NCI-H774 (cell line): ENCODE measurements at places on chromosomes 3 and 15.

GRCh38 chr3:160196511-160197104 lies 28.6 kb upstream of the C3orf80 start:
- DNase-seq: no peak

DNA sequence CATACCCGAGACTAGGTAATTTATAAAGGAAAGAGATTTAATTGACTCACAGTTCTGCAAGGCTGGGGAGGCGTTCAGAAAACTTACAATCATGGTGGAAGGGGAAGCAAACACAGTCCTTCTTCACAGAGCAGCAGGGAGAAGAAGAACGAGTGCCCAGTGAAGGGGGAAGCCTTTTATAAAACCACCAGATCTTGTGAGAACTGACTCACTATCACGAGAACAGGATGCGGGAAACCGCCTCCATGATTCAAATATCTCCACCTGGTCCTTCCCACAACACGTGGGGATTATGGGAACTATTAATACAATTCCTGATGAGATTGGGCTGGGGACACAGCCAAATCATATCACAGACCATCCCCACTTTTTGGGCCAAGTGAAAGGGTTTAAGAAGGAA lies 58.8 kb upstream of the CTXND1 start:
- DNase-seq: no peak

GRCh38 chr15:86773736-86774135 lies 694.1 kb downstream of the AGBL1 start:
- peak; percentile 67 for DNase-seq

- no peak for DNase-seq
These were observed 47.8 kb downstream of the OIP5 start for GRCh38 chr15:41284427-41285177.

DNA sequence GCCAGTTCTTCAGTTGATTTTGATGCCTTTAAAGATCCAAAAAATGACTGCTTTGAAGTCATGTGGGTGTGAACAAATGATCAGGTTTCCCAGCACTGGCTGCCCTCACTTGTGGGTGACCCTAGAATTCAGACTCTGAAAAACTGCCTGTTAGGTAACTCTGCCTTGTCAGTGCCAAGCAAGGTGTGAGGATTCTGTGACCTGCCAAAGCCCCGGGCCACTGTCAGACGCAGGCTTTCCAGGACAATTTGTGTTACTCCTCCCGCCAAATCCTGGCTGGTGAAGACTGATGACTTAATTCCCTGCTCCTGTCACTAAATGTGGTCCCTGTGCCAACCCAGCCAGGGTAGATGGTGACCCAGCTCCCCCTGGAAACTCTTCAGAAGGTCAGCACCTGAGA lies 99.2 kb upstream of the PSMD6 start:
- DNase-seq: no peak

DNA sequence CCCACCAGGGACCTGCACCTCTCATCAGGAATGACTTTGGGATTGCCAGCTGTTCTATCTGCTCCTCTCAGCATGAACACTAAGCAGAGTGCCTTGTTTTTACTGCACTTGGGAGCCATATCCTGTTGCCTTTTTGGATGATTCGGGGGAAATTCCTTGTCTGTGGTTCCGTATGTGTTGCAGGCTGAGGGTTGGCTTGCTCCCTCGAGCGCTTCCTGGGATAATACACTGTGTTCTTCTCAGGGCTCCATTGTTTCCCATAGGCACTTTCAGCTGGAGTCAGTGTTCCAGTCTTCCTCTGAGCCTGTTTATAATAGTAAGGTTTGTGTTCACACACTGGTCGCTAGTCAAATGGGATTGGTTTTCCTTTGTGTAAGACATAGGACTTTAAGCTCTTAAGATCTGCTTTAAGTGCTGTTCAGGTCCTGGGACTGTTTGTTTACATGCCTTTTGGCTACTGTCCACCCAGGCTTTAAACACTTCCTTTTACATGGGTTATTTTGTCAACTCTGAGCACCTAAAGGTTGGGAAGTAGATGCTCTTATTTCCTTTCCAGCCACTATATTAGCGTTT lies 23.4 kb downstream of the BOC start:
- no peak for DNase-seq

GRCh38 chr3:195550723-195551122 lies 7.6 kb upstream of the PPP1R2 start:
- DNase-seq: no peak

- DNase-seq: no peak
These were observed 81.8 kb downstream of the SCAPER start for GRCh38 chr15:76823303-76823702.

- DNase-seq: no peak
These were observed 55.5 kb downstream of the SMAD6 start for GRCh38 chr15:66757521-66757920.

GRCh38 chr15:73318463-73319351 lies 50.1 kb downstream of the HCN4 start:
- no peak for DNase-seq

- DNase-seq: no peak
These were observed 7.6 kb downstream of the SELENOS start for GRCh38 chr15:101269479-101270223.

DNA sequence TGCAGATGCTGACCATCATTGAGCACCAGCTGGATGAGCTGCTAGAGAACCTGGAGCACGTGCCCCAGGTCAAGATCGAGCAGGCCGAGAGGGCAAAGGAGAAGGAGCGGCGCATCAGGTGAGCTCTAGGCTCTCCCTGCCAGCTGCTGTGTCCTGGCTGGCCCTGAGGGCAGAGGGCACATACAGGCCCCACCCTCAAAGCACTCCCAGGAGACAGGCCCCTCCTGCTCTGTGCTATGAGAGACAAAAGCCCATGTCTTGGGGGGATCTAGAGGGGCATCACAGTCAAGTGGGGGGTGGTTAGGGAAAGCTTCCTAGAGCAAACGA lies 39.5 kb downstream of the CFAP100 start:
- no peak for DNase-seq

DNA sequence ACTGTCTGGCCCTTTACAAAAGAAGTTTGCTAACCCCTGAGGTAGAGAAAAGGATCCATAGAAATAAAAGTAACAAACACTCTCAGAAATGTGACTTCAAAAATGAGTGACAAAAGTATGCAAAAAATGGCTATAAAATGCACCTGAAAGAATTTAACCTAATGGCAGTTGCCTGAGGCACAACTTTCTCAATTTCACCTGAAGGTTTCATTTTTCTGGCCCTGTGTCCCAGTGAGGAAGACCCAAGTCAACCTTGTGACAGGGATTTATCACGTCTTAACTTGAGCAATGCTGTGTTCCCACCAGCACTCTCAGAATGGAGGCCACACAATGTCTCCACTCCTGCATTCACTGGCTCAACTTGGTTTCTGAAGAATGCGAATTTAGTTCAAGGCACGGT lies 83.0 kb downstream of the FHIT start:
- no peak for DNase-seq

GRCh38 chr3:45640091-45640507 lies 45.5 kb downstream of the LIMD1 start:
- no peak for DNase-seq

- no peak for DNase-seq
These were observed at the start of gene CHRNB4 for GRCh38 chr15:78641102-78641748. Gene CHRNB4 (minus strand): TSS chr15:78641210. CDS start chr15:78641133, 77 bp downstream.

GRCh38 chr3:58144478-58145325 lies 66.1 kb downstream of the DNASE1L3 start:
- peak; percentile 24 for DNase-seq

DNA sequence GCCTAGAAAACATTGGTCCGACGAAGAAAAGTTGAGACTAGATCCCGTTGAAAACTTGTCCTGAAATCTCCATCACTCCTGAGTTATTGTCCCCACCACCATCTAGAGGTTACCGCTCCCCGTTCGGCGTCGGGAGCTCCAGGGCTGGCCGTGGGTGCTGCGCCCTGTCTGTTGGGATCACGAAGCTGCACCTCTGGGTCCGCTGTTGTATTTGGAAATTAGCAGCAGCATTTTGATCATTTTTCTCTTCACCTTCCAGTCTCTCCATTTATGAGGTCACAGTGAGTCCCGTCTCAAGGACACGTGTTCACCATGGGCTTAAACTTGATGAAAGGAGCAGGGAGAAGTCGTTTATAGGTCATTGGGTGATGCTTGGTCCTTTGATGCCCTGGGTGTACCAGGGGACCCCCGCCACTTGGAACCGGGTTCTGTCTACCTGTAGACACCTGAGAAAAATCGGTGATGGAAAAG lies 565 bp downstream of the MANF start:
- no peak for DNase-seq

DNA sequence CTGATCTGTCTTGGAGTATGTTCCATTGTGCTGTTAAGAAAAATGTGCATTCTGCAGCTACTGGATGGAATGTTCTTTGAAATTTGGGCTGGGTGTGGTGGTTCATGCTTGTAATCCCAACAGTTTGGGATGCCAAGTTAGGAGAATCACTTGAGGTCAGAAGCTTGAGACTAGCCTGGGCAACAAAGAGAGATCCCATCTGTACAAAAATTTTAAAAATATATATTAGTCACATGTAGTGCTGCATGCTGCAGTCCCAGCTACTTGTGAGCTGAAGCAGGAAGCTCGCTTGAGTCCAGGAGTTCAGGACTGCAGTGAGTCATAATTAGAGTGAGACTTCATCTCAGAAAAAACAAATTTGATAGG lies 62.8 kb upstream of the PLSCR4 start:
- no peak for DNase-seq

DNA sequence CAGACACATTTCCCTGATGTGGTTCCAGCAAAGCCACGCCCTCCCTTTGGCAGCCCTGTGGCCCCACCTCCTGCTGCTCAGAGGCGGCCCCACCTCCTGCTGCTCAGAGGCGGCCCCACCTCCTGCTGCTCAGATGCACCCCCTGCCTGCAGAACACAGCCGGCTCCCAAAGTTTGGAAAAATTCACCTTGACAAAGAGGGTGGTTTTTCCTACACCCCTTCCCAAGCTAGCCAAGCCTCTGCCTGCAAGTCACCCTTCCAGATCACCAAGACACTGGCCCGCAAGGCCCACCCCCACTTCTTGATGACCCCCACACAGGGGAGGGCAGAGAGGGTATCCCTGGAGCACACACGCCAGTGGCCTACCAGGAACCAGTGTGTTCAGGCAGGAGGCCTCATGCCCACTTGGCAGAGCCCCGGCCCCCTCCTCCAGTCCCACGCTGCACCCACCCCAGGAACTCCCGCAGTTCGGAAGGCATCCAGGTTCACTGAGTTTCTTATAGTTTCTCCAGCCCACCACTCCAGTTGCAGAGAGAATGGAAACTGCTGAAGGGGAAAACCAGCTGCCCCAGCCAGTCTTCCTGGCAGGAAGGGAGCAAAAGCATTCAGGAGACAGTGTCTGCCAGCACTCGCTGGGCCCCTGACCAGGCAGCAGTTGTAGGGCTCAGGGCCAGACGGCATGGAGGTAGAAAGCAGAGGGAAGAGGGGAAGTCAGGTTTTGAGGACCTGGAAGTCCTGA lies 2.3 kb upstream of the HAPLN3 start:
- DNase-seq: peak; percentile 73

DNA sequence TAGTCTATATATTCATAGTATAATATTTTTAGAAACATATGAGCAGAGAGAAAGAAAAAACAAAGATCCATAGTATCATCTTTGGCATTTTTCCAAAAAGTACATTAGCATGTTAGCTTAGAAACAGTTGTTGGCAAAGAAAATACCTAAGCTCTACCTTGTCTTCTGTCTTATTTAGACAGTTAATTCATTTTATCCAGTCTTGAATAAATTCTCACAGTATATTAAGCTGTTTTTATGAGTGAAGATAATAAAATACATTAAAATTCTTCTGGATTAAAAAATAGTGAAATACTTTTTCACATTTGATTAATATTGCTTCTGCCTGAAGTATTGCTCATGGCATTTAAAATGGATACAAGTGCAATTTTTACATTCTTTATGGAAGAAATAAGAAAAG lies 145.2 kb downstream of the ZIC1 start:
- DNase-seq: no peak

GRCh38 chr3:3737531-3737930 lies 61.7 kb upstream of the LRRN1 start:
- DNase-seq: no peak

DNA sequence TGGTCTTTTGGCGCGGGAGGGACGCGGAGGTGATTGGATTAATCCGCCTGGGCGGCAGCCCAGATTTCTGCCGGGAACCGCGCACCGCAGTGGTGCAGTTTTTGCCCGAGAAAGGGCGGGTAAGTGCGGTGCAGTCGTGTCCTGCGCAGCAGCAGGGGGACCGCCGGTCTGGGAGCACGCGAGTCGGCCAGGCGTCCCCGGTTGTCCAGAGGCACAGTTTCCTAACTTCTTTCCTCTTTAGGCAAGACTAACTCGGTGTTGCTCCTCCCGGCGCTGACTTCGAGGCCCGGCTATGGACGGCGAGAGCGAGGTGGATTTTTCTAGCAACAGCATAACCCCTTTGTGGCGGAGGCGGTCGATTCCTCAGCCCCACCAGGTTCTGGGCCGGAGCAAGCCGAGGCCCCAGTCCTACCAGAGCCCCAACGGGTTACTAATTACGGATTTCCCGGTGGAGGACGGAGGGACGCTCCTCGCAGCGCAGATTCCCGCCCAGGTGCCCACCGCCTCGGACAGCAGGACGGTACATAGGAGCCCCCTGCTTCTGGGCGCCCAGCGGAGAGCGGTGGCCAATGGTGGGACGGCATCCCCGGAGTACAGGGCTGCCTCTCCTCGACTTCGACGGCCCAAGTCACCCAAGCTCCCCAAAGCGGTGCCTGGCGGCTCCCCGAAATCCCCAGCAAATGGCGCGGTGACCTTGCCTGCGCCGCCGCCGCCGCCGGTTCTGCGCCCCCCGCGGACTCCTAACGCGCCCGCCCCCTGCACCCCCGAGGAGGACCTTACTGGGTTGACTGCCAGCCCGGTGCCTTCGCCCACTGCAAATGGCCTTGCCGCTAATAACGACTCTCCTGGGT lies 736 bp downstream of the ARHGEF26 start:
- DNase-seq: peak; percentile 39

DNA sequence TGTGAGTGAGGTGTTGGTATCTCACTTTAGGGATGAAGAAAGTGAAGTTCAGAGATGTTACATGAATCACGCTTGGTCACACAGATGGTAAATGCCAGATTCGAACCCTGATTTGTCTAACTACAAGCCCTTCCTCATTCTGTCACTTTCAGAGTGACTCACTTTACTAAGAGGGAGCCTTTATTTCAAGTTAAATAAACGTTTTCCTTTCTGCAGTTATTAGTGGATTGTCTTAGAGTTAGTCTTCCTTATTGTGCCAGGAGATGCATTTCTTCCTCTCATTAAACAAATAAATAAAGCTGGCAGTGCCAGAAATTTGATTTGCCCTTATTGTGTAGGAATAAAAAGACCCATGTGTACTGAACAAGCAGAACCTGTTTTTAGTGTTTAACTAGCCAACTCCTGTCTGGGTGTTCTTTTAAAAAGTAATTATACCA lies 162.5 kb downstream of the AKAP13 start:
- peak; percentile 85 for DNase-seq

DNA sequence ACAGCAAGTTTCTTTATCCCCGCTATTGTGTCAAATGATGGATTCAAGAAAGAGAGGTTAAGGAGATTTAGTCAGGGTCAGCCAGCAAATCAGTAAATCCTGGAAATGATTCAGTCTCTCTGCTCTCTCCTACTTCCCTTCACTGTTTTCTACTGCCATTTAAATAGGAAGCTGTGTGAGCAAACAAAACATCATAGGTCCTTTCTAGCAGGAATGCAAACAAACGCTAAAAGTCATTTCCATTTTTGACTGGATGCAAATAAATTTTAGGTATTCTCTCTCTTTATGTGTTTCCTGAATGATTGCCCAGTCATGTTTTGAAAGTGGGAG lies 299.4 kb upstream of the RORA start:
- DNase-seq: no peak

GRCh38 chr3:145457825-145458552 lies 703.0 kb downstream of the PLOD2 start:
- DNase-seq: no peak
